ENCODE measurements at places on chromosomes 5 and 9. TPM values are rescaled to one million over a fixed set of nuclear protein-coding genes. Genes with fewer than 3 reads are reported as not detected.
A peak's percentile ranks its signal among the peaks of the same experiment; 100 is the strongest.

GRCh38 chr5:153746440-153746839, 256.0 kb downstream of the GRIA1 start:
- DNase-seq: no peak

DNA sequence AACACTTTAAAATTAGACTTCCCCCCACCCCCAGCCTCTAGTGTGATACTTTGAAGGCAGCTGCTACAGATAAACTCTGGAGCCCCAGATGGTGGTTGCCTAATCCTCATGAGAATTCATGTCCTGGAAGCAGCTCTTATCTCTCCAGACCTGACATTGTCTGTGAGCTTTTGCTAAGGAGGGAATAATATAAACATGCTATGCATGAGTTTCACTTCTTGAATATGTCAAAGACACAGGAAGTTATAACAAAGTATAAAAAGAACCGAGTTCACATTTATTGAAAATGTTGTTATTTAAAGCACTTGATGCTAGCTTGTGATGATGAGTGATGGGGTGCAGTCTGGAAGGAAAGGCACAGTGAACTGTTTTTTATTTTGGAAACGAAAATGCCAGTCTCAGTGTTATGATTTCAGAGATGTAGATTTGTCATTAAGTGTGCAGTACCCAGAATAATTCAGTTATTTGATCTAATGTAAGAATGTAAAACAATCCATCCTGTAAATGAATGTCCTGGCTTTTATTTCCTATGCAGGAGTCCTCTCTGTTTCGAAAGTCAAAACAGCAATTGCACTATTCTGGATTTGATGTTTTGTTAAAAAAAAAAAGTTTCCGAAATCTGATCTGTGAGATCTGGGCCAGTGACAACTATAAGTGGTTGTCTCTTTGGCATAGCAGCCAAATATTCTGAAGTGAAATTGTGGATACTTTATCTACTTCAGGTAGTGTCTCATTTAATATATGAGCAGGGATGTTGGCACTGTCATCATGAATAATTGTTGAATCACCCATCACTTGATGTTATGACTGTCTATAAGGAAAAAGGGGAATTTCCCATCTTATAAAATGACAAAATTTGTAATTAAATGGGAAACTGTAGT, 77.0 kb downstream of the ZCCHC7 start:
- no peak for DNase-seq

DNA sequence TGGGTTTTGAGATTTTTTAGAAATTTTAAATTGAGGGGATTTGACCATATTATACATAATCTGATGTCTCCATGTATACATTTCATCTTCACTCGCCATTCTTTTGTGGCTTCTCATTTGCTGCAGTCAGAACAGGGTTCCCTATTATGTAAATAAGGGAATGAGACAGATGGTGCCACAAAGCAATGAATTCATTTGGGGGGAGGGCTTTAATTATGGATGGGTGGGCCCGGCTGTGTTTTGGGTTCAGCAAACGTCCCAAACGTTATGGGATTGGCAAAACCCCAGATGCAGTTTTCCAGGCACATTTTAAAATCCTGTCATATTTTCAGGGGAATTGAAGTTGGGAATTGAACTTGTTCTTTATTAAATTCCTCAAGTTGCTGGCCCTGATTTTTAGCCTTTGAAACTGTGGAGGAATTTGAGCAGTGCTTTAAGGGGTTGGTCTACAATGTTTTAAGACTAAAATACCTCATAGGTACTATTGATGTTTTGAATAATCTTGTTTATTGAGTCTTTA, 558.5 kb upstream of the ZNF462 start:
- DNase-seq: no peak

- peak; percentile 24 for DNase-seq
Measured at GRCh38 chr9:112338561-112338960, 5.1 kb upstream of the PTBP3 start.

DNA sequence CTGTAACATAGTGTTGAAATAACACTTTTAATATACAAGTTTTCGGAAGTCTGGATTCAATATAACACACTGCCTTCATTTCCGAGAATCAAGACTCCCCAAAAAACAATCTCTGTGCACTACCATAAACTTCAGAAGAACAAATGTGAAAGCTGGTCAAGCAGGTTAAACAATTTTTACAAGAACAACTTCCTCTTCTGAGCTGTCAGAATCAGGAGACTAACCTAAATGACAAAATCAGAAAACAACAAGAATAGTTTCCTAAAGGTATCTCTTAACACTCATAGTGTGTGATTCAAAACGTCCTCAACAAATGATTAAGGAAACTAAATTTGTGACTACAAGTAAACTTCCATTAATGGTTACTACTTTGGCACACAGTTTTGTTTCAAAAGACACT, 11.6 kb downstream of the C9orf72 start:
- DNase-seq: no peak

GRCh38 chr5:174312270-174312617, 266.7 kb downstream of the NSG2 start:
- DNase-seq: no peak

DNA sequence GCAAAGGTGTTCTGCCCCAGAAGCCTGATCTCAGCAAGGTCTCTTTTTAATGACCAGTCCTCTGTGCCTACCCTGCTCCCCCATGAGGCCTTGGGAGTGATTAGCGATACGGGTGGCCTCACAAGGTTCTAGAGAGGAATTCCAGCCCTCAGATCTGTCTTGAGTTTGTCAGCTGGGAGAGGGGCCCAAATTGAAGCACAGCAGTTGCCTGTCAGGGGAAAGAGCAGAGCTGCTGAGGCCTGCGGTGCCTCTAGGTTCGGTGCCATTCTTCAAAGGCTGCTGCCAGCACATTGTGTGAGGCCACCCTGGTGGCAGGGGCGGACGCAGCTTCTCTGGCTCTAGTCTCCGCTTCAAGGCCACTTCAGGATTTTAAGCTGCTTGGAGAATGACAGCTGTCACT, 85.7 kb upstream of the GRIA1 start:
- DNase-seq: no peak

- no peak for DNase-seq
Measured at GRCh38 chr5:73322437-73323076, 126.0 kb downstream of the FOXD1 start.

GRCh38 chr9:68706363-68707201, 1.5 kb downstream of the PIP5K1B start:
- DNase-seq: peak; percentile 23

GRCh38 chr5:59711310-59711709, 182.2 kb downstream of the PDE4D start:
- DNase-seq: no peak

GRCh38 chr9:16744394-16744793, 126.1 kb downstream of the BNC2 start:
- no peak for DNase-seq

- DNase-seq: no peak
Measured at GRCh38 chr9:20209391-20210340, 412.6 kb downstream of the MLLT3 start.

DNA sequence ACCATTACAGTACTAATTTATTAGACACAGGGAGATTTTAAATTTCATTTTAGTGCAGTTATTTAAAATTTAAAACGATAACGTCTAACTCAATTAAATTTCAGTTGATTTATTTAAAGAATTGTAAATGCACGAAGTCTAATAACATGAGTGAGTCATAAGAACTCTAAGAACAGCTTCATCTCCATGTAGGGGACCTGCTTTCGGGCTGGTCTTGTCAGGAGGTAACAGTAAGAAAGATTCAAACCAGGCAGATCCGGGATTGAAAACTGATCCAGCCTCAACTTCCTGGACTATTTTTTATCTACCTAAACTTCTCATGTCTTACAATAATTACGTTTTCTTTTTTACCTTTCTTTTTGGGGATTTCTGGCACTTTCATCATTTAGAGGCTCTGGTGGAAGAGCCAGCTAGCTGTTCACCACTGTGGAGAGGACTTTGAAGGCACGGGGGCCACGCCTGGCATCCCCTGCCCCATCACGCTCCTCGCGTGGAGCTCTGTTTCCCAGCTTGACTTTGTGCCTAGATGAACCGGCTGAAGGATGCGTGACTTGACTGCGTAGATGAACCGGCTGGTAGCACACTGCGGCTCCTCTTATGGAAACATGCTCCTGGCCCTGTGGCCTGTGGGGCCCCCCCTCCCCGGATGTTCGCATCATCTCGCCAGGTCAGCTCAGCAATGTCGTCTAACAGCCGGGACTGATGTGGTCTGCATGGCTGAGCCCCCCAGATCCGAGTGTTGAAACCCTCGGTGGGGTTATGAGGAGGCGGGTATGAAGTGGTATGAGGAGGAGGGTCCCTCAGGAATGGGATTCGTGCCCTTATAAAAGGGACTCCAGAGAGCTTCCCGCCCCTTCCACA, 26.0 kb downstream of the NDUFS6 start:
- no peak for DNase-seq

- no peak for DNase-seq
Measured at GRCh38 chr5:52690236-52690768, 97.4 kb upstream of the ITGA1 start.

DNA sequence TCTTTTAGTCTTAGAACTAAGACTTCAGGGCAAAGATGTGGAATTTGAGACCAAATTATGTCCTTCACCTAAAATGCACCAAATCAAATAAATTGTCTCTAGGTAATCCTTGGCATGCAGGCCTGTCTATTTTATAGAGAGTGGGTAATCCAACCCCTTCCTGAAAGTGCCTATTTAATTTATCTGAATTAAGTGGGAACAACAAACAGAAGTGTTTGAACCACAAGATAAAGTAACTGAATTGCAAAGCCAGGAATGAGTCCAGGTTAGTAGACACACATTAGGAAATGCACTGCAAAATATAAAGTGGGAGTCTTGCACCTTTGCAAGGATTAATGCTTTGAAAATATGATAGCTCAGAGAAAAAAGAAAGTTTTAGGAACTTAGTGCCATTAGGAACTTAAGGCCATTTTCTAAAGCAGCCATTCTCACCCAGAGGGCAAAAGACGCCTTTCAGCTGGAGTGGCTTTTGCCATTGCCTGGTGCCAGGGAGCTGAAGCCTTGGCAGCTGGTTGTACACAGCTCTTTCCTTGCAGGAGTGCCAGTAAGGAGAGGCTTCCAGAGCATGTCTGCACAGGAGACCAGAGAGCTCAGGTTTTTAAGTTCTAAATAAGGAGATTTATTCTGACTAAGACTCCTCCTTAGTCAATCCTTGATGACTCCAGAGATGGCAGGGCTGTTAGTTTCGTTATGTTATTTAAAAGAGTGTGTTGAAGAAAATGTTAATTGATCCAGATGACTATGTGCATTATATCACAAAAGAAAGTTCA, 151.7 kb upstream of the ELL2 start:
- DNase-seq: no peak

GRCh38 chr5:79966448-79966847, 24.6 kb downstream of the MTX3 start:
- no peak for DNase-seq

GRCh38 chr9:127872369-127873222, 4.9 kb downstream of the AK1 start:
- no peak for DNase-seq

DNA sequence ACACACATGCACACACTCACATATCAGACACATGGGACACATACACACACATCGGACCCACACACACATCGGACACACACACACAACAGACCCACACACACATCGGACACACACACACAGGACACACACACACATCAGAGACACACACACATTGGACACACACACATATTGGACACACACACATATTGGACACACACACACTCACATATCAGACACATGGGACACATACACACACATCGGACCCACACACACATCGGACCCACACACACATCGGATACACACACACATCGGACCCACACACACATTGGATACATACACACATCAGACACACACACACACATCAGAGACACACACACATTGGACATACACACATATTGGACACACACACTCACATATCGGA, 12.8 kb upstream of the LAMC3 start:
- DNase-seq: no peak

- DNase-seq: no peak
Measured at GRCh38 chr9:118331622-118332045, 627.4 kb downstream of the TLR4 start.

GRCh38 chr5:36442796-36443195, 141.1 kb upstream of the RANBP3L start:
- DNase-seq: no peak

- DNase-seq: no peak
Measured at GRCh38 chr5:102670224-102670836, 84.8 kb upstream of the PAM start.

DNA sequence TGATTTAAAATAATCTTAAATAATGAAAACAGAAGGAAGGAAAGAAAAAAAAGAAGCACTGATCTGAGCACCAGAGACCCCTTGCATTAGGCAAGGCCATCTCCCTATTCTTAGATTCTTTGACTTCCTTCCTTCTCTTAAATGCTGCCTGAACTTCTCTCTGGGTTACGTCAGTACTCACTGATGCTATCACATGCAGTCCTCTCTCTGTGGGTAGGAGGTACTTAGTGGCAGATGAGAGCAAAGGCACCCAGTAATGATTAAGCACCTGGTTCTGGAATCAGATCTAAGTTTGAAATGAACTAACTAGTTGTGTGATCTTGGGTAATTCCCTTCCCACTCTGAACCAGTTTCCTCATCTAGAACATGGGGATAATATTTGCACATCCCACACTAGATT, 110.3 kb upstream of the TBC1D2 start:
- no peak for DNase-seq

Gene CCDC187
- 0.40 TPM for total RNA-seq

Gene CDHR2
- total RNA-seq: 120 TPM

Gene THBS4
- 116 TPM for total RNA-seq
